H54 (cell line): ENCODE measurements at places on chromosomes 13 and 19.

DNA sequence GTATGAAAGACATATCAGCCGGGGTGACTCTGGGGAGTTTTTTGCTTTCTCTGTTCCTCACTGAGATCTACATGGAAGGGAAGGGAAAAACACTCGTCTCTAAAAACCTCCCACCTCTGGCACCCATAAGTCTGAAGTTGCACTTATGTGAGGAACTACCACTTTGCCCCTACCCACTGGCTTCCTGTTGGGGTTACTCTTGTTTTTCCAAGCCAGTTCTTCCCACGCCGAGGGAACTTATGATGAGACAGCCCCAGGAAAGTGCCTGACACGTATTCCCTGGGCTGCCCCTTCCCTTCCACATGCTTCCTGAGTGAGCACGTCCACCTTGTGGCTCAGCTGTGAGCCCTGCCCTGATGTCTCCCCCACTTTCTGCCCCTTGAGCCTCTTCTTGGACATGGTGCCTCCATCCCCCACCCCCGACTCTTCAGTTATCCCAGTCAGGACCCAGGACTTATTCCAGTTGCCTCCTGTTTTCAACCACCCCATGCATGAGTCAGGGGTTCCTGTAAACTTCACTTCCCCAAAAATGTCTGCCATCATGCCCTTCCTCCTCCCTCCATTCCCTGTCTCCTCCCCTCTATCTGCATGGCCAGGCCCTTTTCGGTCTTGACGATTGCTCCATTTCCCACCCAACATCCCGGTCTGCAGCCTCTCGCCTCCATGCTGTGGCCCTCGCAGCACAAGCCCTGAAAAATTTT lies 5.1 kb upstream of the SIGLEC7 start:
- no peak for DNase-seq

DNA sequence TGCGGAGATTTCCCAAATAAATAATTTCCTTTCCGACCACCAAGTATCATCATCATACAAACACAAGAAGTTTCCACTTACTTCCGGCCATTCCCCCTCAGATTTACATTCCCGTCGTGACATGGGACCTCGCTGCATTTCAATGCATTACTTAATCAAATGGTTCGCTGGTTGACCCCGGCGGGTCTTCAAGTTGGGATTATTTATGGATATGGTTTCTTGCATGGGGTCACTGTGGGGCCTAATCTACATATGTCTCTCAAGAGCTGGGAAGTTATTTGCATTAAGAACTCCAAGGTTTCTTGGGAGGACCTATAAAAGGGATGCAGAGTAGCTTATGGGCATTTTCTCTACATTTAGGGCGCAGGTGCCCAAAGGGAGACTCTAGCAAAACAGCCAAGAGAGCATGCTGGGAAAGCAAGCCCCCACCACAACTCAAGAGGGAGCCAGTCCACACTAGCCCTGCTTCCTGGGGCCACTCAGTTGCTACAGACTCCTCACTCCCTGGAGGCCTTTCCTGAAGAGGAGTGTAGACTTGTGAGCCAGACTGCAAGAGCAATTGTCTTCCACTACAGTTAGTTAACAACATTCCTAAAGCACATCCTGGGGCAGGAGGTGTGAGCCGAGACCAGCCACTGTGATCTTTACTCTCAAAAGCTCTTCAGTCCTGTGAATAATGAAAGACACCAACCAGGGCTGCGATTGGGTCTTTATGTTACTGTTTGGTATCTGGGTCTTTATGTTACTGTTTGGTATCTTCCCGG lies 125.3 kb downstream of the KATNAL1 start:
- no peak for DNase-seq

DNA sequence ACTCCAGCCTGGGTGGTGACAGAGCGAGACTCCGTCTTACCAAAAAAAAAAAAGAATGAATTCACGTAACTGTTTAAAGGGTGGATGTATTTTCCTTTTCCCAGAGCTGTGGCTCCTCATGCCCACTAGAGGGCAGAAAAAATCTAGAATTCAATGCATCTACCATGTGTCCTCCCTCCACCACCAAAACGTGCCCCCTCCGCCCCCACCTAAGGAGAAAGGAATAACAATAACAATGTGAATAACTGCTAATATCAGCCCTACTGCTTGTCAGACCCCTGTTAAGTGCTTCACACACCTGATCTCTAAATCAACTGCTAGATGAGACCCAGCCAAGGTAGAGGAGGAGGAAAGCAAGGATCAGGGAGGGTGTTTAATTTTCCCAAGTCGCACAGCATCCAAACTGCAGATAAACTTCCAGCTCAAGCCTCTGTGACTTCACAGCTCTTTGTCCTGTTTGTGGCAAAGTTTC lies 20.2 kb upstream of the PNMA8B start:
- DNase-seq, result peak; percentile 35

- no peak for DNase-seq
These were observed 5.8 kb downstream of the AMER2 start for GRCh38 chr13:25166306-25166705.

DNA sequence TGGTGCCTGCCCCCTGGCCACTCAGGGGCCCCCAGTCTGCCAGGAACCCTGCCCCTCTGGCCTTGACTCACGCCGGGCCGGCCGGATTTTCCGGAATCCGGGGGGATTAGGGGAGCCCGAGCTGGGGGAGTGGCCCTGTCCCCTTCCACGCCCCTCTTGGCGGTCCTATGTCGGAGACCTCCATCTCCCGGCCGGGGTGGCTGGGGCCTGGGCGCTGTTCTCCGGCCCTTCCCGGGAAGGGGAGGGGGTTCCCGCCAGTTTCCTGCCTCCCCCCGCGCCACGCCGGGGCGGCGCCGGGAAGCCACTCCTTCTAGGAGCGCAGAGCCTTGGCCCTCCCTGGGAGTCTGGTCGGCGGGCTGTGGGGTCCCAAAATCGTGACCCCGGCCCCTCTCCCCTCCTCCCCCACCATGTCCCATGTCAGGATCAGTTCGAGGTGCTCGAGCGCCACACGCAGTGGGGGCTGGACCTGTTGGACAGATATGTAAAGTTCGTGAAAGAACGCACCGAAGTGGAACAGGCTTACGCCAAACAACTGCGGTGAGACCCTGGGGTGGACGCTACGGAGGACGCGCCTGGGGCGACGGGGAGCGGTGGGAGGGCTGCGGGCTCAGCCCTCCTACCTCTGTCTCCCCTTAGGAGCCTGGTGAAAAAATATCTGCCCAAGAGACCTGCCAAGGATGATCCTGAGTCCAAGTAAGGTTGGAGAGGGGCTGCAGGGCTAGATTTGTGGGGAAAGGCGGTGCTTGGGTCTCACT lies 1.3 kb downstream of the TRIP10 start:
- DNase-seq, result peak; percentile 61

DNA sequence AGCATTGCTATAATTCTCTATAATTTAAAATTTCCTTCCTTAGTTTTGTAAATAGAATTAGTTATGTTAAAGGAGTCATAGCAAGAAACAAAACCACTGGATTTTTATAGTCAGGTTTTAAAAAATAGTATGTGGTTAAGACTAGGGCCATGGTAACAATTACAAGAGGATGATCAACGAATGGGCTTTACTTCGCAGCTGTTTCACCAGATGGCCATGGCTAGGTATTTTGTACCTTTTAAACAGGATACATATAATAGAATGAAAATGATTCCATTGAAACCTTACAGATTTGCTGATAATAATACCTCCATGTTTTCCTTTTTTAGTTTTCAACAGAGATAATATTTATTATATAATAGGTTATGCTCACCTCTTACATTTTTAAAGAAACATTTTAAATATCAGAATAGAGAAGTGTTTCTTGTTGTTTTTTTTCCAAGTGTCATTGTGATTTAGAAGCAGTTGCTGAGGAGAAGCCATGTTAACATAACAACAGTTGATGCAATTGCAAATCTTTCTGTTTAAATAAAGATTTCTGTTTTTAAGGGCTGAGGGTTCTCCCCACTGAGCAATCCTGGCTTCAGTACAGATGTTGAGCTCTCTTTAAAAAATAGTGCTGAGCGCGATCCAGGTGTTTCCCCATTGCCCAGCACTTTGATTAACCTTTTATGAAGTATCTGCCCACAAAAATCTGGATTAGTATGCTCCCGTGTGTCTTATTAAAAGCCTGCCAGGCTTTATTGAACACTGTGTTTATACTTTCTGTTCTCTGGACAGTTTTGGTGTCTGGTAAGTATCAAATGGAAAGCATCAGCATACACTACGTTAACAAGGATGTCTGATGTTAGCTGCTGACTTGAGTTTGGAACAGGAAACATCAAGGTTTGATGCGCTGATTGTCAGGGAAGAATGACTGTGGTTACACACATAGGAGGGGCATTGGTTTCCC lies 205.3 kb downstream of the HS6ST3 start:
- no peak for DNase-seq

DNA sequence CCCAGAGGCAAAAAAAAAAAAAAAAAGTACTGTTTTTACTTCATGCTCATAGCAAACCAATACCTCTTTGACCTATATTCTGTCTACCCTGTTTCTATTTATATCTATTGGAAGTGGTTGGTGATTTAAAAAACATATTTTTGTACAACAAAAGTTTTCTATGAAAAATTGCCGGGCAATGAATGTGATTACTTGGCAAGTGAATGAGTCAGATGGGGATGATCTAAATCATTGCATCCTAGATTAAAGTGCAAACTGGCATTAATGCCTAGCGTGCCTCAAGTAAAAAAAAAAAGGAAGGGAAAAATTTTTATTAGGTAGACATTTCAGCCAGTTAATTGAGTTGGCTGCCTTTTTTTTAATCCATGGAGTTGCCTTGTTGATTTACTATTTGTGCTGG lies 500.6 kb downstream of the KCTD12 start:
- no peak for DNase-seq

DNA sequence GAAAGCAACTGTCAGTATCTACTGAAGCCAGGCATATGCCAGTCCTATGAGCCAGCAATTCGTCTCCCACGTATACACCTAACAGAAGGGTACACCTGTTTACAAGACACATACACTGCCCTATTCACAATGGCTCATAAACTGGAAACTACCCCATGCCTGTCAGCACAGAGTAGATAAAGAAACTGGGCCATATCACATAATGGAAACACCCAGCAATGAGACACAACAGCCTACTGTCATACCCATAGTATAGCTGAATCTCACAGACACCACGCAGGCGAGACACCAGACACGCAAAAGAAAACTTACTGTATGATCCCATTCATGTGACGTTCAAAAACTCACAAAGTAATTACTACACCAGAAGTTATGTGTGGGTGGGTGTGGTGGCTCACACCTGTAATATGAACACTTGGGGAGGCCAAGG lies 15.7 kb downstream of the NOSIP start:
- no peak for DNase-seq

- no peak for DNase-seq
These were observed 6.1 kb downstream of the WDFY2 start for GRCh38 chr13:51590231-51590970.

DNA sequence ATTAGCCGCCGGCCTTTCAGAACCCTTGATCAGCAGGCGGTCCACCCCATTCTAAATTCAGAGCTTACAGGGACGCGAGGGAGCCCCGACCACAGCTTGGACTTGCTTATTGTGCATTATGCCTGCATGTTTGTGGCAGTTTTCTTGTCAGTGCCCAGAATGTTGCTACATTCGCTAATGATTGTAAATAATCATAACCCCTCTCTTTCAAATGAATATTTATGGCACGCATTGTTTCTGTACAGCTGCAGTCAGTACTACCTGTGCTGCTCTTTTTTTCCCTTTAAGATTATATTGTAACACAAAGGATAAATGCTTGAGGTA lies 321 bp upstream of the VPS36 start:
- no peak for DNase-seq

DNA sequence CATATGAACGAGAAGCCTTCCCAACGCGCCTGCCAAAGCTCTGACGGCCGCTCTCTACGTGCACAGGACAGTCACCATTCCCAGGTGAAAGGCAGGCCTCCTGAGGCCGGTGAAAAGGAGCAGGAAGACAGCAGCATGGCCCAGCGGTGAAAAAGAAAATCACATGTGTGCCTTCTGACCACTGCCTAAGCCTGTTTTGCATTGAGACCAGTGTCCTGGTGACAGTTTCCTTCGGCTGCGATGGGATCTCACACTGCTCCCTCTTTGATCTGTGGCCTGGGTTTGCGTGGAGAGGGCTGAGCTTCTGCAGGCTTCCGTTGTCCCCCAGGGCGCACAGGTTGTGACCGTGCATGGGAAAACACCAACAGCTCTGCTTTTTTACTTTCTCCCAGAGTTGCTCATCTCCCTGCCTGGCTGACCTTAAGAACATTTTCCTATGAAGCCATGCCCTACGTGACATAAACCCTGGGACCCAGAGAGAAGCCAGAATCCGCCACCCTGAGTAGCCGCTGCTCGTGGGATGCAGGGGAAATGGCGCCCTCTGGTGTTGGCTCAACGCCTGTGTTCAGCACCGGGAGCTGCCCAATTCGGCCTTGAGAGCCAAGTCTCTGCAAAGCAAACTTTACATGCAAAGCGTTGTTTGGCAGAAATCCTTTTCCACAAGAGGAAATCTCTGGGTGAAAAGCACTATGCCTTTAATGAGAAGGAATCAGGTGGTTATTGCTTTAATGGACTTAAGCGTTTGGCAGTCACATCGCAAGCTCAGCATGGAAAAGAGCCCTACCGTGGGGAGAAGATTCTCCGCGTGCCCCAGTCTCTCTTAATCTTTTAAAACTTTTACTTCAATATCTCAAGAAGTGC lies 112.2 kb upstream of the GPR12 start:
- DNase-seq, result peak; percentile 26

DNA sequence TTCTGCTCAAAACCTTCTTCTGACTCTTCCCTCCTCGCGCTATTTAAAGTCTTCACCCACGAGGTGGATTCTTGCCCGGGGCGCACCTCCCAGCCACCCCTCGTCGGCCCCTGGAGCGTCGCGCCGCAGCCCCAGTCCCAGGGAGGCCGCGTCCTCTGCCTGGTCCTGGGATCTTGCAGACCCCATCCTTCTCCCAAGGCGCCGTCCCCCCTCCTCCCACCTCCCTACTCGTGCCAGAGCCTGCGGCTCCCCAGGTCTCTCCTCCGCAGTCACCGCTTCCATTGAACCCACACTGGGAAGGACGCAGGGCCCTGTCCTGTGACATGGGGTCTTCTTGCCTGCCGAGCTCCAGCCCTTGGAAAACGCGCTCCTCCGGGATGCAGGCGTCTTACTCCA lies 486 bp downstream of the ZNF808 start:
- no peak for DNase-seq

DNA sequence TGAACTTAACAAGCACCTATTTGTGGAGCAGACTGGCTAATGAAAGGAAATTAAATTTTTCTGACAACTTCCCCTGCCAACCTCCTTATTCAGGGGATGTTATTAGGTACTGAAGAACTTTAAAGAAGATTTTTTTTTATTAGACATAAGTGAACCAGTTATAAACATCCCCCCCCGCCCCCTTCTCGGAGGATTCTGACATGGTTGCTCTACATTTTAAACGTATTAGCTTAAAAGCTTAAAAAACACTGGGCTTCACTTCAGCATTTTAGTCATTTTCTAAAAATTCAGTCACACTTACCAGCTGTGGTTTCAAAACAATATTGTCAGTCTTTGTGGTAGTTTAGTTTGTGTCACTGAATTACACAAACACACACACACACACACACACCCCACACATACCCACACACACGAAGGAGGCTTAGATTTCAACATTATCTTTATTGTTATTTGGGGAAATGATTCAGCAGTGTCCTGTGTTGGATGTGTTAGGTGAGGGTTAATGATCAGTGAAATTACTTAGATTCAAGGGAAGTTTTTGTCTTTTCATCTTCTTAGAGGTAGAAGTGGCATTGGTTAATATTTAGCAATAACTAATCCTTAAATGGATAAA lies 145.7 kb downstream of the PCCA start:
- DNase-seq, result no peak
